ENCODE measurements at places on chromosomes 12 and 14.

GRCh38 chr14:50871228-50871627, 625 bp upstream of the ABHD12B start:
- DNase-seq, result no peak

DNA sequence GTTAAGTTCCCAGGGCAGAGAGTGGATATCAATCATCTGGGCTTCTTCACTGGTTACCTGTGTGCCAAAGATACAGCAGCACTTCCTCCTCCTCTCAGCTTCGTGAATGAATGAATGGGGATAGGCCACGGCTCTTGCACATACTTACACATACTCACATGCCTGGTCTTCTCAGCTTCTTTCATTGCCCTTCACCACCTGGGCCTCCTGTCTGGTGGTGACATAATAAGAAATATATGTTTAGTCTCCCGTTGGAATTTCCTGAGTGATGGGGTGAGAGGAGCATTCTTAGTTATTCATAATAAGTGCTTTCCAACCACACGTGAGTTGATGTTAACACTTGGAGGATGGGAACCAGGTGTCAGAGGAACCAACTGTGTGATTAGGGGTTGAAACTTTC, 268.1 kb upstream of the RMST start:
- DNase-seq, result no peak

- DNase-seq, result no peak
Observed at GRCh38 chr14:79274641-79275291, 936.5 kb downstream of the DIO2 start.

DNA sequence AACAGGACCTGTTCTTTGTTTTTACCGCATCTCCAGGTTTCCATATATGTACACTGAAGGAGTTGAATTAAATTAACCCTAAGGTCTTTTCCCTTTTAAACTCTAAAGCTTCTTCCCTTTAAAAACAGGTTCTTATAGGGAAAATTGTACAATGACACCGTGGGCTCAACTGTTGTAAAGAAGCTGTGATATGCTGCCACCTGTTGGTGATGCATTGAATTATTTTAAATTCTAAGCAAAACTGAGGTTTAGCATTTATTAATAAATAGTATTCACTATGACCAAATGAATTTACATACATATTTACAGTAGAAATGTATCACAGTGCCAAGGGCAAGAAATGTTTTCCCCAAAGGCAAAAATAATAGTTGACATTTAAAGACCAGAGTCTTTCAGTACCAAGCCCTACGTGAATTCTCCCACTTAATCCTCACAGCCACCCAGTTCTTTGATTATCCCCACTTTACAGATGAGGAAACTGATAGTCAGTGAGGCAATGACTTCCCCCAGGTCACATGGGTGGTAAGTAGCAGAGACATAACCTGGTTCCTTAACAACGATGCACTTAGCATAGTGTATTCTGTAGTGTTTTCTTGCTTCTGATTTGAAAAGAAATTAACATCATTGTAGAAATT, 35.7 kb upstream of the TMEM263 start:
- no peak for DNase-seq

DNA sequence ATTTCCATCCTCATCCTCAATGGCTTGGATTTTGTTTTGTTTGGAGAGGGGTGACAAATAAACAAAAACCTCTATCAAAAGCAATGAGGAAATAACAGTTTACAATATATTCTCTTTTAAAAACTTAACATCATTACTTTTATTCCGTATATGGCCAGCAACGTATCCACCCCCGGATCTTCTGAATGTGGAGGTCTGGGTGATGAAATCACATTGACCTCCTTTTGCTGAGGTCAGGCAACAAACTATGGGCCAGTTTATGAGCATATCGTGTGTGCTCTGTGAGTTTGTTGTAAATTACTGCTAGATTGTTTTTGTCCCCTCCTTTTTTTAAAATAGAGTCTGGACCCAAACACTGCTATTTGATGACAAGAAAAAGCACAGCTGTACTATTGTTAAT, 178.1 kb downstream of the BCAT1 start:
- DNase-seq, result no peak

- no peak for DNase-seq
Observed at GRCh38 chr12:68579254-68579653, 31.4 kb upstream of the RAP1B start.

All from activated CD8-positive, alpha-beta memory T cell treated with anti-CD3 and anti-CD28 coated beads for 1 hour (primary cell).